ENCODE measurements at places on chromosomes 12 and 14. TPM values are rescaled to one million over a fixed set of nuclear protein-coding genes. Genes with fewer than 3 reads are reported as not detected.

Gene LRRK2
- polyA plus RNA-seq = 6.6 TPM

Gene SNRPF
- 43.4 TPM for polyA plus RNA-seq

Gene DGLUCY
- 26.1 TPM for polyA plus RNA-seq

Gene TAS2R42
- polyA plus RNA-seq = not detected

Gene TAPBPL
- polyA plus RNA-seq = 11.9 TPM

Gene OR10G3
- not detected for polyA plus RNA-seq

Gene SMCO2
- polyA plus RNA-seq = 0.66 TPM

Gene CLEC2A
- polyA plus RNA-seq = not detected

Gene ANO2
- 1.3 TPM for polyA plus RNA-seq

Gene RAB15
- polyA plus RNA-seq = 3.2 TPM

Gene GPR68
- polyA plus RNA-seq = 0.71 TPM

Gene NR4A1
- 6.3 TPM for polyA plus RNA-seq

Gene EPYC
- not detected for polyA plus RNA-seq

Gene EXOC3L4
- 0.52 TPM for polyA plus RNA-seq

Gene GALNT8
- 0.08 TPM for polyA plus RNA-seq

Gene CLEC1B
- polyA plus RNA-seq = not detected

Gene PWP1
- polyA plus RNA-seq = 12.8 TPM

Gene SBNO1
- 4.1 TPM for polyA plus RNA-seq

Gene NDUFA9
- 43.5 TPM for polyA plus RNA-seq

Gene PSMD9
- polyA plus RNA-seq = 18.3 TPM

Gene OR5AU1
- not detected for polyA plus RNA-seq

Gene KCNMB4
- 0.33 TPM for polyA plus RNA-seq

Gene PTPRB
- polyA plus RNA-seq = 1.5 TPM

Gene STYX
- polyA plus RNA-seq = 3.2 TPM

Gene TDRD9
- polyA plus RNA-seq = 0.39 TPM

Gene NUAK1
- polyA plus RNA-seq = 0.82 TPM

Gene PZP
- polyA plus RNA-seq = 0.04 TPM

Gene HHIPL1
- polyA plus RNA-seq = 0.14 TPM

Gene FAR2
- 1.5 TPM for polyA plus RNA-seq

Gene RNU4-1
- polyA plus RNA-seq = not detected

Gene PHLDA1
- polyA plus RNA-seq = 46.3 TPM

Gene RBP5
- 2.2 TPM for polyA plus RNA-seq

Gene MAP3K9
- 4.2 TPM for polyA plus RNA-seq

Gene SAMD15
- 0.41 TPM for polyA plus RNA-seq

Gene SRRM4
- polyA plus RNA-seq = under 0.01 TPM

Gene KCNK13
- polyA plus RNA-seq = 0.07 TPM

Gene MUCL1
- not detected for polyA plus RNA-seq

Gene VRTN
- not detected for polyA plus RNA-seq

Gene IFNG-AS1
- polyA plus RNA-seq = not detected

Gene PAX9
- 51.9 TPM for polyA plus RNA-seq

Gene KRT86
- polyA plus RNA-seq = 0.04 TPM

Gene SIVA1
- 60.5 TPM for polyA plus RNA-seq

Gene WNT1
- 0.05 TPM for polyA plus RNA-seq

Gene CSRP2
- polyA plus RNA-seq = 33.6 TPM

Gene TCL1A
- polyA plus RNA-seq = not detected

Gene AQP6
- polyA plus RNA-seq = 0.02 TPM

Gene BHLHE41
- polyA plus RNA-seq = 0.45 TPM

Gene EXD2
- 12.1 TPM for polyA plus RNA-seq

Gene STX2
- polyA plus RNA-seq = 3.5 TPM

Gene RHOJ
- polyA plus RNA-seq = 2.6 TPM

Gene RND1
- polyA plus RNA-seq = 3.9 TPM

Gene KRT77
- polyA plus RNA-seq = not detected

Gene DBX2
- polyA plus RNA-seq = not detected

Gene ULK1
- polyA plus RNA-seq = 11.5 TPM

Gene KRT79
- polyA plus RNA-seq = 1.8 TPM

Gene MYF5
- not detected for polyA plus RNA-seq

Gene NKX2-1
- polyA plus RNA-seq = not detected

Gene PTCSC3
- not detected for polyA plus RNA-seq

Gene KIF5A
- 0.12 TPM for polyA plus RNA-seq

Gene KCNA5
- 0.81 TPM for polyA plus RNA-seq
